ENCODE measurements at places on chromosomes 6 and 20. TPM values are rescaled to one million over a fixed set of nuclear protein-coding genes. Genes with fewer than 3 reads are reported as not detected.

The HUS1B gene
- total RNA-seq, result 1.2 TPM

The NKAPL gene
- 0.22 TPM for total RNA-seq

GRCh38 chr20:50186987-50187402 lies 3.6 kb upstream of the CEBPB start:
- DNase-seq, result no peak
- no peaks in the 10 kb centered on the region for H3K4me1 ChIP-seq
- no peak overlapping the region for H3K27ac ChIP-seq

DNA sequence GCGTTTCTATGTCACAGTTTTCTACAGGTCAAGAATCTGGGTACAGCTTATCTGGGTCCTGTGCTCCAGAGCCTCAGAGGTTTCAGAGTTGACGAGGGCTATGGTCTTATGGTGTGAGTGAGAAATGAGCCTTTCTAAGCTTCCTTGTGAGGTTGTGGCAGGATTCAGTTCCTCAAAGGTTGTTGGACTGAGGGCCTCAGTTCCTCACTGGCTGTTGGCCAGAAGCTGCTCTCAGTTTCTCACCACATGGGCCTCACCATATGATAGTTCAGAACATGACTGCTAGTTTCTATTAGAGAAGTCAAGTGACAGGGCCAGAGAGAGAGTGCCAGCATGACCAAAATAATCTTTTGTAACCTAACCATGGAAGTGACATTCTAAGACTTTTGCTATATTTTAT lies 96.1 kb downstream of the NUS1 start:
- H3K4me1 ChIP-seq, result no peaks in the 10 kb centered on the region
- H3K36me3 ChIP-seq, result no peaks in the 10 kb centered on the region
- no peak overlapping the region for H3K27ac ChIP-seq
